ENCODE measurements at places on chromosomes 3 and 15.

- DNase-seq, result no peak
Observed at GRCh38 chr3:107061466-107061865, 315.8 kb upstream of the CCDC54 start.

- no peak for DNase-seq
Observed at GRCh38 chr3:14360123-14360881, 42.1 kb upstream of the SLC6A6 start.

DNA sequence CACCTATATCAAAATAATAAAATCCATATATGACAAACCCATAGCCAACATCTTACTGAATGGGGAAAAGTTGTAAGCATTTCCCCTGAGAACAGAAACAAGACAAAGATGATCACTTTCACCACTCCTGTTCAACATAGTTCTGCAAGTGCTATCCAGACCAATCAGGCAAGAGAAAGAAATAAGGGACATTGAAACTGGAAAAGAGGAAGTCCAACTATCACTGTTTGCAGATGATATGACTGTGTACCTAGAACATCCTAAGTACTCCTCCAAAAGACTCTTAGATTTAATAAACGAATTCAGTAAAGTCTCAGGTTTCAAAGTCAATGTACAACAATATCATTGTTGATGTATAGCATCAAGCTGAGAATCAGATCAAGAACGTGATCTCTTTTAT lies 35.6 kb upstream of the FGF7 start:
- DNase-seq, result no peak

DNA sequence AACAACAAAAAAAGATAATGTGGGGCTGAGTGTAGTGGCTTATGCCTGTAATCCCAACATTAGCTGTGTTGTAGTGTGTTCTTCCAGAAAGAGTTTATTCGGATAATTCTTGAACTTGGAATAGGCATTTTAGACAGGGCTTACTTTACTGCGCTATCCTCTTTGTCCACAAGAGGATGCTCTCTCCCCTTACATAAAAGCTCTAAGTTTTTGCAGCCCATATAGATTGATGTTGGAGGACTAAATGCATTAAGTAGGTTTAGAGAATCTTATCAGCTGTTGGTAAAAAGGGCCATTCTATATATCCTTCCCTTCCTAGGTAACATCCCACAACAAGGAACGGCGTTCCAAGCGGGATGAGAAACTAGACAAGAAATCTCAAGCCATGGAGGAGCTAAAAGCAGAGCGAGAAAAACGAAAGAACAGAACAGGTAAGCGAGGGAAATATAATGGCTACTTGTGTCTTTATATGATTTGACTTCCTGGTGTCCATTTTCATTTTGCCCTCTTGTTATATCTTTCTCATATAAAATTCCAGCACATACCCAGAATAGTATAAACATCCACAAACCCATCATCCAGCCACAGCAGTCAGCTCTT lies 27.8 kb upstream of the ITPKA start:
- no peak for DNase-seq

GRCh38 chr15:55522742-55523450 lies 14.9 kb upstream of the DNAAF4 start:
- DNase-seq, result no peak

- no peak for DNase-seq
Observed at GRCh38 chr15:74552773-74553441, 11.9 kb downstream of the ARID3B start.

DNA sequence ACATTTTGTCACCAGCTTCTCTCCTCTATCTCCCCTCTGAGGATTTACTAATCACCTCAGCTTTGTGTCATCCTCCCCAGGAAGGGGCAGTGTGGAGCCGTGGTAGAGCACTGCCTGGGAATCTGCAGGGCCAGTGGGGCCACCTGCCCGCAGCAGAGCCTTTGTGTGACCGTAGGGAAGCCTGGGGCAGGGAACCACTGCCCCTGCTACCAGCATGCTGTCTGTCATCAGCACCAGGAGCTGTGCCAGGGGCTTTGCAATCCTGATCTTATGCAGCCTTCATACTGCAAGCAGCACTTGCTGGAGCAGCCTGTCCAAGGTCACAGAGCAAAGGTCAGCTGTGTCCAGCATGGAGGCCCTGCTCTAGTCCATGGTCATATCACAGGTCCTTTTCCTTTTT lies 170.2 kb upstream of the IL12A start:
- DNase-seq, result no peak

GRCh38 chr3:54963641-54964040 lies 35.8 kb upstream of the LRTM1 start:
- no peak for DNase-seq

- DNase-seq, result peak; percentile 100
Observed at GRCh38 chr3:101676765-101677435, at the start of gene ZBTB11. Gene ZBTB11, minus strand, starts transcription at chr3:101677132. Its CDS starts 218 bp downstream, at chr3:101676914.

All from activated CD8-positive, alpha-beta memory T cell treated with anti-CD3 and anti-CD28 coated beads for 1 hour (primary cell).